ENCODE measurements at places on chromosomes 5 and 9.
A peak's percentile ranks its signal among the peaks of the same experiment; 100 is the strongest.

- no peak for DNase-seq
These were observed 111.2 kb downstream of the EDIL3 start for GRCh38 chr5:84273517-84273883.

- no peak for DNase-seq
These were observed 112.5 kb upstream of the IER5L start for GRCh38 chr9:129290606-129291005.

GRCh38 chr5:114249823-114250222, 112.0 kb upstream of the KCNN2 start:
- no peak for DNase-seq

DNA sequence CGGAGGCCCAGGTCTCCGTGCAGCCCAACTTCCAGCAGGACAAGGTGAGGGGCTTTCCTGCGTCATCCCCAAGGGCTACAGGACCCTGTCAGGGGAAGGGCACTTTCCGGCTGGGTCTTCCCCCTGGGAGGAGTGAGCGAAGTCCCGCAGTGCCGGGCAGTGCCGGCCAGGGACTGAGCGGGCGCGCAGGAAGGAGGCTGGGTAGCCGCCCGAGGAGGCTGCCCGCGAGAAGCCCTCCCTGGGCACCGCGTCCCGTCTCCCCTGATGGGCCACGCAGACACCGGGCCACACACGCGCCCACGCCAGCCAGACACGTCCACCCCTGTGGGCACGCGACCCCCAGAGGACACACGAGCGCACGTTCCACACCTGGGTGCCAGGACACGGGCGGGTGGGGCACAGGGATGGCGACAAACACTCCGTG, 357 bp downstream of the PTGDS start:
- no peak for DNase-seq

- no peak for DNase-seq
These were observed 259.9 kb downstream of the BNC2 start for GRCh38 chr9:16610538-16610937.

DNA sequence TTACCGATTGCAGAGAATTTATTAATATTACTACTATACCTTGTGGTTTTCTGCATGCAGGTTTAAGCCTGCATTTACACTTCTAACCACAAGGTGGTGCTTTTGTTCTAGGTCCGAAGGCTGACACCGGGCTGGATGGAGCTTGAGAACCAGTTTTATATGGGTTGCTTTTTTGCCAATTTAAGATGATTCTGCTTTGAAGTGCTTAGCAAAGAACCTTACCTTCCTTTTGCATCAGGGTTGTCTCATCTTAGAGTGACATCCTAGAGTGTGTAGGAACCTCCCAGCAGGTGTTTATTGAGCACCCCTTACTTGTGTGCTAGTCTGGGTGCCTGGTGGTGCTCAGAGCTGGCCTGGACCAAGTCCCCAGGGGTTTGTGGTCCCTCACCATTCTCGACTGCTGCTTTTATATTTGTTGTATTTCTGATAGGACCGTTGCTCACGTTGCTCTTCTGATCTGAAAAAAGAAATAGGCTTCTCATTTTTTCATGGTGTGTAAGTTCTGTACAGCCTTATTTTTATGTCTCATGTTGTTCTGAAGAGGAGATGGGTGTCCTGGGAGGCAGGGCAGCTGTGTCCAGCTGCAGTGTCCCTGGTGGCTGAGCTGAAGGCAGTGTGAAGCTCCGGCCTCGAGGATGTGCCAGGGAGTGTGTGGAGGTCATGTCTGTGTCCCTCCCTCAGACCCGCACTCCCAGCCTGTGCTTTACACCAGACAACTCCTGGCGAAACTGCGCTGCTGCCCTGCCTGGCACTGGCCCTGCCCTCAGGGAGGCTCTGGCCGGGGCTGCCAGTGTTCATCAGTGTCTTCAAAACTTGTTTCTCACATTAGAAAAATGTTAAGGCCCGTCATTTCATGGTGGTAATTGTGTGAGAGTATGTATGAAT, 54.3 kb downstream of the EHMT1 start:
- peak; percentile 44 for DNase-seq

GRCh38 chr9:34771007-34771406, 61.1 kb upstream of the CCL21 start:
- no peak for DNase-seq

GRCh38 chr5:4541334-4541733, 598.8 kb upstream of the ADAMTS16 start:
- DNase-seq = no peak

GRCh38 chr5:172334196-172334595, 50.6 kb upstream of the UBTD2 start:
- DNase-seq = no peak

DNA sequence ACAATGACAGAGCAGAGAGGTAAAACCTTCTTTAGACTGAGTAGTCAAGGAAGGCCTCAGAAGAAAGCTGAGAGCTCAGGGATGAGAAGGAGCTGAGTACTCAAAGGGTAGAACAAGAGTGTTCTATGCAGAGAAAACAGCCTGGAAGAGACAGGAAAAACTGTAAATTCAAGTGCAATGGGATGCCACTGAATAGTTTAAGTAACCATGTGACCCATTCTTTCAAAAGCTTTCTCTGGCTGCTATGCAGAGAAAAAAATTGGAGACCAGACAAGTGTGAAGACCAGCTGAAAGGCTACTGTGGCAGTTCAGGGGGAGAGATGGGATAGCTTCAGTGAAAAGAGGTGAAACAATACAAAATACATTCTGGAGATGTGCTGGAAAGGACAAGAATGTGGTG, 61.3 kb upstream of the RNF38 start:
- DNase-seq = peak; percentile 16

GRCh38 chr5:61245936-61246335, 83.7 kb upstream of the SMIM15 start:
- no peak for DNase-seq

DNA sequence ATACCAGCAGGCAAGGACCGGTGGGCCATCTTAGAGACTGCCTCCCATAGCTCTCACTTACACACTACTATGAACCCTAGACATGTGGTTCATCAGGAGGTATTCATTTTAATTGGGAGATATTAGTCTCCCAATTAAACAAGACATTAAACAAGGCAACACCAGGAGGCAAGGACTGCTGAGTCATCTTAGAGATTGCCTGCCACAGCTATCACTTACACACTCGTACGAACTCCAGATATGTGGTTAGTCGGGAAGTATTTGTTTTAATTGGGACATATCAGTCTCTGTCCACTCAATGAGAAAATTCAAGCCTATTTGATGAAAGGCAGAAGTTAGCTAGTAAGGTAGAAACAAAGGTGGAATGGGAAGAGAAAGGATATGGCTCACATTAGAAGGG, 343.9 kb downstream of the NFIB start:
- DNase-seq = no peak

DNA sequence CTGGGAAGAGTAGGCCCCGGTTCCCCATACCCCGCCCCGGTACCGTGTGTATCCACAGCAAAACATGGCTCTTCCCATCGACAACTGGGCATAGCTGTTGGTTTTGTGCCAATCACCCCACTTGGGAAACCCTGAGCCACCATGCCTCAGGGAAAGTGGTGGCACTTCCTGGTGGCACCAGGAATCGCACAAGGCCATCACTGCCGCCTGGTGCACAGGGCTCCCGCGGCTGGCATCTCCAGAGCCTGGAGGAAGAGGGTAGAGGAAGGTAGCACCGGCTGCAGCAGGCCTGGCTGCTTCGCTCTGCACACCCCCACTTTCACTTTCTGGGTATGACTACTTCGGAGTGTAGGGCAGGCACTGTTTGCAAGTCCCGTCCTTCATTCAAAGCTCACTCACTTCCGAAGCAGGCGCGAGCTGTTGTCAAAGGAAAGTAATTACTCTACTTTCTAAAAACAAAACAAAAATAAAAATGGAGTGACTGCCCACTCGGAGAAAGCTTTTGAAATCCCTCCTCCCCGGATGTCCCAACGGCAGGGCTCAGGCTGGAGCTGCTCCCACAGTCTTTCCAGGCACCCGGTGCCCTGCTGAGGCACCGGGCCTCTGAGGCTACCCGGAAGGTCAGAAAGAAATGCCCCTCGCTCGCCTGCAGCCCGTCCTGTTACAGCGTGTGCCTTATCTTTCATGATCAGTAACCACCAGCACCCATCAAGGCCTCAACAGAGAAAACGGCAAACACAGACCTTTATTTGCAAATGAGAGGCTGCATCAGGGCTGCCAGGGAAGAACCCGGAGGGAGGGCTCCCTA, 2.0 kb downstream of the BRD3 start:
- no peak for DNase-seq

DNA sequence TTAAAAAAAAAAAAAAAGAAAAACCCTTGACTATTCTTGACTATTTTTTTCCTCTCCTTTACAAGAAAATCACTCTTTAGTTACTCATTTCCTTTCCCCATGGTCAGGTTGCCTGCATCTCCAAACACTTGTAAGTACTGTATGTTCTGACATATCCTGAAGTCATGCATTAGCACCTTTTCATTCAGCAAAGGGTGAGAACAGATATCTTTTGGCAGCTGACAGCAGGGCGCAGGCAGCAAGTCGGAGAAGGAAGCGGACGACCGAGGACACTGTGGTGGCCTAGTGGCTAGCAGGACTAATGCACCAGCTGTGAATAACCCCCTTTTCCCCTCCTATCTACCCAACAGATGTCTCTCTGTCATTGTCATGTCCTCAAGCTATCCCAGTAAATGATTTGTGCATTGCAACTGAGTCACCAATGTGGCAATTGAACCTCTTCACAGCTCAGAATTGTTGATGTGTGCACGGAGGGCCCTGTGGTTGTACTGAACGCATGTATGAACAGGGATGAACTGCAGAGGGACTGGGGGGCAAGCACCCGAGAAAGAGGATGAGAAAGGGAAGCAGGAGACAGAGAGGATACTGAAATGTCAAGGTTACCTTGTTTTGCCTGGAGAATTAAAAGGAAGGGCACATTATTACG, 996.0 kb upstream of the ARRDC3 start:
- no peak for DNase-seq

- DNase-seq = no peak
These were observed 119.2 kb upstream of the SV2C start for GRCh38 chr5:75964008-75964407.

- no peak for DNase-seq
These were observed 143.3 kb upstream of the LMX1B start for GRCh38 chr9:126470241-126470993.

- DNase-seq = no peak
These were observed 10.2 kb downstream of the MGAT1 start for GRCh38 chr5:180792287-180792964.

GRCh38 chr9:95035846-95036245, 281.7 kb downstream of the FANCC start:
- DNase-seq = no peak

DNA sequence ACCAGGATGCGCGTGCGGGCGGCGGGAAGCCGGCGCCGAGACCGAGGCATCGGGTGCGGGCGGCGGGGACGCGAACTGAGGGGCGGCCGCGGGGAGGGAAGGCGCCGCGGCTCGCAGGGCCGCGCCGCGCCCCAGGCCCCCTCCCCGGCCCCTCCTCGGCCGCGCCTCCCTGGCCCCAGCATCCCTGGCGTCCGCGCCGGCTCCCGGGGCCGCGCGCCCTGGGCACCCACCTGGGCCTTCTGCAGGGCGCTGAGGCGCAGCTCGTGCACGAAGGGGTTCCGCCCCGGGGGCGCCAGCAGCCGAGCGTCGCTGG, 324 bp downstream of the LPCAT1 start:
- DNase-seq = no peak

- DNase-seq = no peak
These were observed 13.5 kb upstream of the MCCC2 start for GRCh38 chr5:71573591-71573990.

DNA sequence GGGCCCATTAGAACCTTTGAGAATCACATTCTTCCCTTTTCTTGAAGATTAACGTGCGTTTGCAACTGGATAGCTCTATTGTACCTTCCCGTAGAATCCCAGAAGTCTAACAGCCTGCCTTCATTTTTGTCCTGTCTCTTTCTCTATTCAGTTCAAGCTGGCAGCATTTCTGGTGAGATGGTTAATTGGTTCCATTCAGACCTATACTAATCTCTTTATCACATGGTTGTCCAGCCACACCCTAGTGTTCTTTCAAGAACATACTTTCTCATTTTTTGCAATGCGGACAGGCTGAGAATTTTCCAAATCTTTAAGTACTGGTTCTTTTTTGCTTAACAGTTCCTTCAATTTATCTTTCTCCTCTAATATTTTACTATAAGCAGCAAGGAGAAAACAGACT, 26.0 kb downstream of the NUTM2F start:
- no peak for DNase-seq

- DNase-seq = no peak
These were observed 250.7 kb downstream of the KCTD16 start for GRCh38 chr5:144421411-144421810.

- DNase-seq = no peak
These were observed 36.9 kb upstream of the ANKRD55 start for GRCh38 chr5:56270058-56270457.

- no peak for DNase-seq
These were observed 265.4 kb downstream of the DTWD2 start for GRCh38 chr5:118723021-118723338.

DNA sequence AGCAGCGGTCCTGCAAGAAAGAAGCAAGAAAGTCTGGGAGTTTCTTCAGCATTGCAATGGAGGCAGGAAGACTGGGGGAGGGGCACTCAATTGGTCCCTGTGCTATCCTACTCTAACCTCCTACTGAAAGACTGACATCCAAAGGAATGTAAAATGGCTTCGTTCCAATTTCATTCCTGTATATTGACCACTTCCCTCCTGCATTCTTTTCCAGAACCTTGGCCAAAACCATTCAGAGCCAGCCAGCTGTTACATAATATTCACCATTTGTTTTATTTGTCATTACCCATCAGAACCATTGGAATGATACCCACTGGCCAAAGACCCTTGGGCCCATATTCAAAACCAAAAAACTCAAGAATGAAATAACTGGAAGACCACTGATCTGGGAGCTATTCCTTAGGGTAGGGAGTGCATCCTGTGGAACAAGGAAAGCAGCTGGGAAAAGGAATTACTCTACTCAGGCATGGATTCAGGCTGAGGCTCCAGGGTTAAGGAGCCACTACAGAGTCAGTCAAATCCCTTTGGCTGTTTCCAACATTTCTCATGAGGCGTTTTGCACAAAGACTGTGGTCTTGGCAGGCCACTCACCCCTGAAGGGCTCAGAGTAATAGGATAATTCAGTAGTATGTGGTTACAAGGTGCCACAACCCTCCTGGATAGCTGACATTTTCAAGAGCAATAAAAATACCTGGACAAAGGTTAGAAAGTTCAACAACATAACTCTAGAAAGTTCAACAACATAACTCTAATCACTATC, 148.7 kb upstream of the SLC1A3 start:
- no peak for DNase-seq

GRCh38 chr5:103057208-103058130, 62.5 kb downstream of the GIN1 start:
- no peak for DNase-seq
